Stomach (tissue), 19 donors: ENCODE measurements at places on chromosomes 12 and 14. TPM values are rescaled to one million over a fixed set of nuclear protein-coding genes. Genes with fewer than 3 reads are reported as not detected.

Gene PLBD1
- 7.2 TPM for polyA plus RNA-seq

Gene HOXC12
- polyA plus RNA-seq: not detected

GRCh38 chr14:77026166-77026929 is 2.2 kb downstream of the IRF2BPL start:
- peak; percentile 72 for DNase-seq

DNA sequence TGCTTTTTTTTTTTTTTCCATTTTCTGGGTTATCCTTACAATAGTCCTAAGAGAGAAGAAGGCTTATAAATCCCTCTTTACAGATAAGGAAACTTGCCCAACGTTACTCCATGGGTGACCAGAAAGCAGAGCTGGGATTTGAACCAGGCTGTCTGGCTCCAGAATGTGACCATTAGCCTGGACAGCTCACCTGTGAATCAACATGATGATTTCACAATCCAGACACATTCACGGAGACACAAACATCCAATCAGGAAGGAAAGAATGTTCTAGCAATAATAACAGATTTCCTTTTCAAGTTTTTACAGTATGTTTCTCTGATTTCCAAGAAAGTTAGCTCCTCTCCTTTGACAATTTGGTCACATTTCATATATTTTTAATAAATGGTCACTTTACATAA is 118.3 kb downstream of the GALC start:
- DNase-seq: no peak

Gene REP15
- 115 TPM for polyA plus RNA-seq

- DNase-seq: no peak
These were observed 21.5 kb upstream of the IFNG start for GRCh38 chr12:68180792-68181744.

DNA sequence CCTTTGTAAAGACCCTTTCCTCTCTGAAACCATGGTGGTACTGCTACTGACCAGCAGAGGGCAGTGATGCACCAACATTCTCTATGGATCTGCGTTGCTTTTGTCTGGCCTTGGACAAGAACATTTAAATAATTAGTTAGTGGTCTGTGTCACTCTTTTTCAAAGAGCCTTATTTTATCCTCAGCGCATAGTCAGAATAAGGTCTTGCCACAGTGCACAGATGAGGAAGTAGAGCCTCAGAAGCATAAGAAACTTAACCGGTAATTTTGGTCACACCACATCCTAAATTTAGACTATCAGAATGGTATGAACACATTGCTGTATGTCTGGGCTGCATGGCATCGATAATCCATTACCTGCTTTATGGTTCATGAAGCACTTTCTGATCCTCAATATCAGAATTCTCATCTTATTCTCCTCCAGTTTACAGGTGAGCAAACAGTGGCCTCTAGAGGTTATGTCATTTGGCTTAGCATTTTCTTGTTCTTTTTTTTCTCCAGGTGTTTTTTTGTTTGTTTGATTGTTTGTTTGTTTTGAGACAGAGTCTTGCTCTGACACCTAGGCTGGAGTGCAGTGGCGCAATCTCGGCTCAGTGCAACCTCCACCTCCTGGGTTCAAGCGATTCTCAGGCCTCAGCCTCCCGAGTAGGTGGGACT is 23.7 kb upstream of the IFT81 start:
- DNase-seq: peak; percentile 91

Gene PGF
- 3.7 TPM for polyA plus RNA-seq

DNA sequence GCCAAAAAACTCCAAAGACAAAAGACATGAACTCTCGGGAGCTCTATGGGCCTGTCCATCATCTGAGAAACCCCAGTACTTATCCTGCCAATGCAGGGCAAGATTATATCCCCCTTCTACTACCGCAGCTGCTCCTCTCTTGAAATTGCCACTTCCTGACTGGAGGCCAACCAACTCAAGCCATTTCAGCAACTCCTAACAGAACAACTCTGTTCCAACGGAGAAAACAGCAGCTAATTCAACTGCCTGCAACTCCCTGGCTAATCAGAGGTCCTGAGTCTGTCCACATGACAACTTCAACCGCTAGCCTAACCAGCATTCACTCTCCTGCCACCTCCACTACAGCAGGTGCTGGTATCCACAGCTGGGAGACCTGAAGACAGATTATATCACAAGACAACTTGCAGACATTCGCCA is 24.1 kb downstream of the CEP83 start:
- DNase-seq: no peak

- DNase-seq: no peak
These were observed 1.7 kb downstream of the AVIL start for GRCh38 chr12:57816855-57817151.

GRCh38 chr12:50720501-50720900 is 43.4 kb upstream of the ATF1 start:
- no peak for DNase-seq

- no peak for DNase-seq
These were observed 17.3 kb downstream of the KITLG start for GRCh38 chr12:88562846-88563582.

DNA sequence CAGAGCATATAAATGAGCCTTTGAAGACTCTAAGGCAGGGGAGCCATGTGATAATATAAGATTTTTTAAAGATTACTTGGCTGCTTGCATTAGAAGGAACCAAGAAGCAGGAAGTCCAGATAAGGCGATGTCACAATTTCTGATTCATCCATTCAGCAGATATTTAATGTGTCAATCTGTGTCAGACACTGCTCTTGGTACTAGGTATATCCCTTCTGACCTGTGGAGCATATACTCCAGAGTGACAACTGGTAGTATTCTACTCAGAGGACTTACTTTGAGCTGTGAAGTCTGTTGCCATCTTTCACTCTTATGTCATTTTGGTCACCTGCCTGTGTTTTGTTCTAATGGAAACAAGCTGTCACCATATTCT is 10.7 kb downstream of the EID3 start:
- no peak for DNase-seq

Gene STRAP
- 69.1 TPM for polyA plus RNA-seq

DNA sequence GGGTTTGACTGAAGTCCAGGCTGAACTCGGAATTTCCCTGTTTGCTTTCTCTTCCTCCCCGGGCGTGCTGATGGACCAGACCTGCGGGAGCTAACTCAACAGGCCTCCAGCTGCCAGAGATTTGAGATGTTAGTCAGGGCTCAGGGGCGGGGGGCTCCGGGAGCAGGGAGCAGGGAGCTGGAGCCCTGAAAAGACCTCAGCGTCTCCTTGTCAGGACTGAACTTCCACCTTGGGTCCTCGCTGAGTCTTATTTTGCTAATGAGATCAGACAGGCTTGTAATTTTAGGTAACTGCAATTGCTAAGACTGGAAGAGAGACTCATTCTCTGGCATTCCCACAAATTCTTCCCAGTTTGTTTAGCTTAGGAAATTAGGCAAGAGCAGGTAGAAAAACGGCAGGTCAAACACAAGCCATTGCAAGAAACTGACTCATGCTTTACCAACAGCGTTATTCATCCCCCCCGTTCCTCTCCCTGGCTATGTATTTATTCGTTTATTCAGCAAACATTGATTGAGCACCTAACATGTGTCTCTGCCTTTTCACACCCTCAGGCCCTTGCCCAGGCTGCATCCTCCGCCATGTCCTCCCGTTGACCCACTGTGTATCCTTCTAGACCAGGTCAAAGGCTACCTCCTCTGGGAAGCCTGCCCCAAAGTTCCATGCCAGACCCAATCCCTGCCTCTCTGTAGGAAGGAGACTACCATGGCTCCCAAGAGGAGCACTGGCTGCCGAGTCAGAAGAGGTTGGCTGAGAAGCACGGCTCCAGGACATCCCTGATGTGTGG is 80.4 kb upstream of the DIO3 start:
- peak; percentile 15 for DNase-seq

GRCh38 chr12:112185093-112185923 is 59.9 kb downstream of the TRAFD1 start:
- no peak for DNase-seq

- DNase-seq: no peak
These were observed 114.7 kb upstream of the CCDC175 start for GRCh38 chr14:59691266-59691665.

DNA sequence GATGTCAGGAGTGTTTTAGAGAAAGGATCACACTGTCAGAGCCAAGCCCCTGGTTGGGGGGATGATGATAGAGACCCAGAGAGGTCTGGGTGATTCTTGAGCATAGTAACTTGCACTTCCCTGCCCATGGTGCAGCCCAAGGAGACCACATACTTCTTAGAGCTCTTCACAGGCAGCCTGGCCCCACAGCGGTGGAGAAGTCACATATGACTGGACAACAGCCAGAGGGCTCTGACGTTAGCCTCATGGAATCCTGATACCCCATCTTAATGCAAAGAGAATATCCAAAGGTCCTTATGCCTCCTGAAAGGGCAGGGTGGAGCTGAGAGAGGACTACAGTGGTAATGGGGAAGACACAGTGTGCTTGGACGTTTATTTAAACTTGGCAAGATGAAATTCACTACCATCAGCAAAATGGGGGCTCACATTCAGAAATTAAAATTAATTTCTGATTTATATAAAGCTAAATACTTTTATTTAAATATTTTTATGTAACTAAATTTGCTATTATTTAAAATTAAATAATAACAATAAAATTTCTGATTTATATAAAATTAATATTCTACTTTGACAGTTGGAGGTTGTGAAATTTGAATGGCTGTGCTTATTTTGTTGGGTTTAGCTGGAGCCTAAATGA is 131.3 kb downstream of the KTN1 start:
- DNase-seq: no peak

GRCh38 chr12:71731439-71732356 is 23.0 kb upstream of the RAB21 start:
- DNase-seq: no peak

DNA sequence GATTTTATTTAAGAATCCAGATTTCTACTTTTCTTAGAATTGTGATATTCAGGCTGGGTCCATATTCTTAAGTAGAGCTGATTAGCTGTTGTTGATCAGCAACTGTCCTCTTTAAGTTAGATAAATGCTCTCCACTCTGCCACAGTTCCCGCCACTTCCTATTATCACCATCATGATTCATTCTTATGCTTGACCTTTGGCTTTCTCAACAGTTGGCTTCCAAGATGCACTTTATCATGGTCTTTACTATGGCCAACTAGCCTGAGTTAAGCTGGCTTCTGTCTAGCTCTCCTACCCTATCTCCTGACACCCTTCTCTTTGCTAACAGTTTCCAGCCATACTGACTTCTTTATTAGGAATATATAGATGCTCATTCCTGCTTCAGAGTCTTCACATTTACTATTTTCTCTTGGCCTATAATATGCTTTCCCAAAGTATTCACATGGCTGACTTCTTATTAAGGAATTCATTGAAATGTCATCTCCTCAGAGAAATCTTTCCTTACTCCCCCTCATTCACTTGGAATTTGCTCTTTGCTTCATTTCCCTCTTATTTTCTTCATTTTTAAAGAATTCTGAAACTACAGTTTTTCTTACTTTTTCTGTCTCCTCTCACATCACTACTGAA is 149.0 kb upstream of the IGF1 start:
- no peak for DNase-seq

DNA sequence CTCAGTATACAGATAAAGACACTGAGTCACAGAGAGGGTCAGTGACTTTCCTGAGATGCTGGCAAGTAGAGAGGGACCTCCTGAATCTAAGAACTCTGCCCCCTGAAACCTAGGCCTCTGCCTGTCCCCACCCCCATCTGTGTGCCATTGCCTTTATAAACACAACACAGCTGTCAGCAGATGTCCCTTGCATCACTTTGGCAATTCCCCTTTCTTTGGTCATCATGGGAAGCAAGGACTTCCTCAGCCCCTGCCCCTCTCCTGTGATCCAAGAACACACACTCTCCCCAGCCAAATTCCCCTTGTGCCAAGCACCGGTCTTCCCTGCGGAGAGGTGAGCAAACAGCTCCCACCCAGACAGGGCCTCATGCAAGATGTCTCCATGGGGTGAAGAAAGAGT is 8.3 kb downstream of the TSPAN11 start:
- no peak for DNase-seq

DNA sequence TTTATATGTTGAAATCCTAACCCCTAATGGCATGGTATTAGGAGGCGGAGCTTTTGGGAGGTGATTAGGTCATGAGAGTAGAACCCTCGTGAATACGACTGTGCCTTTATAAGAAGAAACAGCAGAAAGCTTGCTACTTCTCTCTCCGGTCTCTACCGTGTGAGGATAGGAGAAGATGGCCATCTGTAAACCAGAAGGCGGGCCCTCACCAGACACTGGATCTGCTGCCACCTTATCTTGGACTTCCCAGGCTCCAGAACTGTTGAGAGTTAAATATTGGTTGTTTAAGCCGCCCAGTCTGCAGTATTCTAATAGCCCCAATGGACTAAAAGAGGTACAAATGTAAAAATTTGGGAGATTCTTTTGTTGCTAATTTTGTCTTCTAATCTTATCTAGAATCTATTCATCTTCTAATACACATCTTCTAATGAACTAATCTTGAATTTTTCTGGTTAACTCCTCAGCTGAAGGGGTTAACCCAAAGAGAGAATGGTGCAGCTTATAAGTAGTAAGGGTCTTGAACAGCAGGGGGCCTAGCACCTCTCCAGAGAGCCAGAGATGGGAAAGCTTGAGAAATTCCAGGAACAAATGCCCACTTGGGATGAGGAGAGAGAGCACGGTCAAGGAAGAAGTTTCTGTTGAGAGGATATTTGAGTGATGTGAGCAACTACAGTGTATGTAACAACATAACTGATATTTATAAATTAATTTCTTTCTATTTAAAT is 264.0 kb upstream of the GRIP1 start:
- no peak for DNase-seq

- no peak for DNase-seq
These were observed 60.2 kb downstream of the KDM2B start for GRCh38 chr12:121520586-121521086.

Gene MSRB3
- 26.4 TPM for polyA plus RNA-seq

- no peak for DNase-seq
These were observed 45.4 kb downstream of the SRGAP1 start for GRCh38 chr12:63889721-63890509.

DNA sequence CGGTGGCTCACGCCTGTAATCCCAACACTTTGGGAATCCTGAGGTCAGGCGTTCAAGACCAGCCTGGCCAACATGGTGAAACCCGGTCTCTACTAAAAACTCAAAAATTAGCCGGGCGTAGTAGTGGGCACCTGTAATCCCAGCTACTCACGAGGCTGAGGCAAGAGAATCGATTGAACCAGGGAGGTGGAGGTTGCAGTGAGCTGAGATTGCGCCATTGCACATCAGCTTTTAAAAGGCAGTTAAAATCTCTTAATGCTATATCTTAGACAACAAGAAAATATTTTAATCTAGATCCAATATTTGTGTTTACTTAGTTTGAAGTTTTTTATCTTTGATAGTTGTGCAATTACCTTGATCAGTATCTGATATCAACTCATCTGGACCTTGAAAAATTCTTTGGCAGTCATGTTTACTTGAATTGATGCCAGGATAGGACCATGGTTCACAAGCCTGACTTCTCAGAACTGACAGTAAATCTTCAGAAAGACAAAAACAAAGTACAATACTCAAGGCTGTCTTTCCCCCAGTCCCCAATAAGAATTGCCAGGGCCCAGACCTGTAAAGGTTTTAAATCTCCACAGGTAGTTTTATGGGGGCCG is 135.0 kb upstream of the AEBP2 start:
- no peak for DNase-seq

Gene RNASE1
- 237 TPM for polyA plus RNA-seq

DNA sequence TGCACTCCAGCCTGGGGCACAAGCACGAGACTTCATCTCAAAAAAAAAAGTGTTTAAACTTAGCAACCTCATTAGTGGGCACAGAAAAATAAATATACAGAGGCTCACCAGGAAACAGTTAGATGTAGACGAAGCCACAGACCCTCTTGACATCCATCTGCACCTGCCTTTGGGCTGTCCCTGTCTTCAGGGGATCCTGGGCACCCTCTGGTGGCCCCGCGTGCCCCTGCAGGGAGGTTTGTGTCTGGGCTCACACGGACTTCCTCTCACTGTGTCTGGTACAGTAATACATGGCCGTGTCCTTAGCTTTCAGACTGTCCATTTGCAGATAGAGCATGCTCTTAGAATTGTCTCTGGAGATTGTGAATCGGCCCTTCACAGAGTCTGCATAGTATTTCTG is 916.5 kb downstream of the TMEM121 start:
- no peak for DNase-seq

Gene CPSF2
- polyA plus RNA-seq: 7.2 TPM
